ENCODE measurements at places on chromosomes 4 and X. TPM values are rescaled to one million over a fixed set of nuclear protein-coding genes. Genes with fewer than 3 reads are reported as not detected.

The PDZD4 gene
- 0.60 TPM for total RNA-seq

GRCh38 chrX:71953391-71953790 lies 42.7 kb downstream of the NHSL2 start:
- no peak for DNase-seq

- DNase-seq: no peak
Measured at GRCh38 chrX:45879512-45879911, 665.7 kb downstream of the ZNF674 start.

DNA sequence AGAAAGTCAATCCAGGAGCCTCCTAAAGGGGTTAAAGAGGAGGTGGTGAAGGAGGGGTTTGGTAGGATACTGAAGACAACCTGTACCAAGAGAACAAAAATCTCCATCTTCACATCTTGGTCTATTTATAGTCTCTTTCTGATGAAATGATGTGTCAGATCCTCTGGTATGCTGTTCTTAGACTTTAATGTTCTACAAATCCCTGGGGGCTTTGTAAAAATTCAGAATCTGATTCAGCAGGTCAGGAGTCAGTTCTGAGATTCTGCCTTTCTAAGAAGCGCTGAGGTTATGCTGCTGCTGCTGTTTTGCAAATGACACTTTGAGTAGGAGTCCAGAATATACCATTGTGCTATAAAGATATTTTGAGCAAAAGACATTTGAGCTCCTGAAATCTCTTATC lies 172.9 kb upstream of the GLRA2 start:
- DNase-seq: no peak

The ADGRG2 gene
- not detected for total RNA-seq

- DNase-seq: no peak
Measured at GRCh38 chr4:130043732-130044160, 947.8 kb downstream of the C4orf33 start.

The ATP1B4 gene
- total RNA-seq: not detected

DNA sequence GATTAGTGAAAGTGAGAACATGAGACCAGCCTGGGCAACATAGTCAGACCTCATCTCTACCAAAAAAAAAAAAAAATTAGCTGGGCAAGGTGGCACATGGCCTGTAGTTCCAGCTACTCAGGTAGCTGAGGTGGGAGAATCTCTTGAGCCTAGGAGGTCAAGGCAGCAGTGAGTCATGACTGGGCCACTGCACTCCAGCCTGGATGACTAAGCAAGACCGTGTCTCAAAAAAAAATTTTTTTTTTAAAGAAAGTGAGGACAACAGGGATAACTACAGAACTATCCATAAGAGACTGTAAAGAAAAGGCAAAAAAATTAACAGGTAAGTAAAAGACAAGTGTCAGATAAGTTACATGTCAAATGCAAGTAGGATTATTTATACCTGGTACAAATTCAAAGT lies 13.5 kb upstream of the SPP1 start:
- DNase-seq: no peak

The AFM gene
- total RNA-seq: not detected

- DNase-seq: no peak
Measured at GRCh38 chr4:70687392-70687791, 940 bp upstream of the UTP3 start.

The ADH1C gene
- total RNA-seq: not detected

The GRPR gene
- not detected for total RNA-seq

The EGF gene
- total RNA-seq: not detected

DNA sequence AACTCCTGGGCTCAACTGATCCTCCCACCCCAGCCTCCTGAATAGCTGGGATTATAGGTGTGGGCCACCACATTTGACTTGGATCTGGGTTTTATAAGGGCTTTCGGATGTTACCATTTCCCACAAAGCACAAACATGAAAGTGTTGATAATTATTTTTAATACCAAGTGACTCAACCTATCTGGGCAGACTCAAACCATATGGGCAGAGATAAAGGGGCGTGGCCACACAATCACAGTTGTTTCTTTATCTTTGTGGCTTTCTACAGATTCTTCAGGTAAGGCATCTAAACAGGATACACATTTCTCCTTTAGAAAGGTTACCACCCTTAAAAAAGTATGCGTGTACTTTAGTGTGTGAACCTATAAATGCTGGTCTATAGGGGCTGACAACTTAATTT lies 122.5 kb downstream of the ZNF827 start:
- DNase-seq: no peak

GRCh38 chr4:173777921-173778320 lies 247.9 kb upstream of the HAND2 start:
- no peak for DNase-seq

DNA sequence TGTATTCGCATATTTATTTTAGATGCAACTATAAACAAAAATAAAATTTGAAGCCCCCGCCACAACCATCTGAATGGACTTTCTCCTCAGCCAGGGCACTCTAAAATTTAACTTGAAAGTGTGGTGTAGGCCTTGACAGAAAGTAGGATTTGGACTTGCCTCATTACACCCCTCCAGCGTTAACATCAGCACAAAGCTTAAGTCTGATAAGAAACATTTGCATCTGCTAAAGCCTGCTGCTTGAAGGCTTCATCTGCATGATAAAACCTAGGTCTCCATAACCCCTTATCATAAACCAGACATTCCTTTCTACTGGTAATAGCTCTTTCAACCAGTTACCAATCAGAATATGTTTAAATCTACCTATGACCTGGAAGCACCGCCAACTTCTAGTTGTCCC lies 1046.5 kb downstream of the FAT4 start:
- no peak for DNase-seq
